Activated B cell treated with CpG ODN at 0.5 μM for 24 hours (primary cell): ENCODE measurements at places on chromosomes 2 and 18. TPM values are rescaled to one million over a fixed set of nuclear protein-coding genes. Genes with fewer than 3 reads are reported as not detected.

The AKAIN1 gene
- not detected in 2 replicates for total RNA-seq

- no peaks in the 10 kb centered on the region for H3K36me3 ChIP-seq
- peak overlapping the region; percentile 87 for H3K4me3 ChIP-seq
- H3K27me3 ChIP-seq = peaks cover 6% of the 10 kb centered on the region
- DNase-seq = peak; percentile 63
- peaks cover 33% of the 10 kb centered on the region for H3K4me1 ChIP-seq
- H3K27ac ChIP-seq = peak overlapping the region; percentile 97
Measured at GRCh38 chr18:55779691-55780585, 191.9 kb upstream of the TCF4 start.

The CTAGE1 gene
- total RNA-seq = not detected in 2 replicates

GRCh38 chr2:160387558-160388262 is 105.9 kb downstream of the RBMS1 start:
- H3K4me3 ChIP-seq = no peak overlapping the region
- H3K36me3 ChIP-seq = peaks cover 5% of the 10 kb centered on the region
- H3K27me3 ChIP-seq = no peaks in the 10 kb centered on the region
- no peak overlapping the region for H3K27ac ChIP-seq
- no peak for DNase-seq

The SLC4A5 gene
- 5.4 and 5.9 TPM in 2 replicates for total RNA-seq

The EFEMP1 gene
- not detected in 2 replicates for total RNA-seq

GRCh38 chr2:98026927-98027522 is 31.3 kb upstream of the TMEM131 start:
- DNase-seq = no peak
- no peaks in the 10 kb centered on the region for H3K27me3 ChIP-seq
- H3K36me3 ChIP-seq = no peaks in the 10 kb centered on the region
- peak overlapping the region; percentile 96 for H3K27ac ChIP-seq
- H3K4me3 ChIP-seq = peak overlapping the region; percentile 80

DNA sequence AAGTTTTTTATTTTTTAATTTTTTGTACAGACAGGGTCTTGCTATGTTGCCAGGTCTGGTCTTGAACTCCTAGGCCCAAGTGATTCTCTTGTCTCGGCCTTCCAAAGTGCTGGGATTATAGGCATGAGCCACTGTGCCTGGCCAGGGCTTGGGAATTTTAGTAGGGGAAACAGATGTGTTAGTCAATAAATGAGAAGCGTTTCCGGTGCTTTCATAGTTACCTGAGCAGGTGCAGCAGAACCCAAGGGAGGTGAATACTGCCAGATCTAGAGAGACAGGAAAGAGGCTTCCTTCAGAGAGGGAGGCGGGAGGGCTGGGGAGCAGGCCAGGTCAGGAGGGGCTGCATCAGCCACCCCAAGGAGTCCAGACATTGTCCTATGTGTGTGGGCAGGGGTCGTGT is 30.5 kb upstream of the IMPA2 start:
- no peaks in the 10 kb centered on the region for H3K27me3 ChIP-seq
- no peak for DNase-seq
- H3K4me1 ChIP-seq = peaks cover 13% of the 10 kb centered on the region
- H3K27ac ChIP-seq = no peak overlapping the region
- no peak overlapping the region for H3K4me3 ChIP-seq
- H3K36me3 ChIP-seq = no peaks in the 10 kb centered on the region

- DNase-seq = no peak
- no peaks in the 10 kb centered on the region for H3K27me3 ChIP-seq
- peak overlapping the region; percentile 76 for H3K27ac ChIP-seq
- peaks cover 18% of the 10 kb centered on the region for H3K4me1 ChIP-seq
- no peaks in the 10 kb centered on the region for H3K36me3 ChIP-seq
- H3K4me3 ChIP-seq = peak overlapping the region; percentile 52
Measured at GRCh38 chr2:233223059-233223894, 28.2 kb upstream of the ATG16L1 start.

The PIK3C3 gene
- total RNA-seq = 56.7 and 65.3 TPM in 2 replicates

The FBXO11 gene
- 77.8 and 89.1 TPM in 2 replicates for total RNA-seq

- no peak for DNase-seq
- H3K4me1 ChIP-seq = no peaks in the 10 kb centered on the region
- H3K27ac ChIP-seq = no peak overlapping the region
- no peaks in the 10 kb centered on the region for H3K27me3 ChIP-seq
- no peaks in the 10 kb centered on the region for H3K36me3 ChIP-seq
Measured at GRCh38 chr2:80396276-80396675, 91.7 kb upstream of the LRRTM1 start.

GRCh38 chr2:174554529-174555150 is 43.0 kb downstream of the WIPF1 start:
- peaks cover 33% of the 10 kb centered on the region for H3K4me1 ChIP-seq
- no peak for DNase-seq
- H3K27ac ChIP-seq = peak overlapping the region; percentile 88
- no peaks in the 10 kb centered on the region for H3K27me3 ChIP-seq
- H3K4me3 ChIP-seq = peak overlapping the region; percentile 40
- H3K36me3 ChIP-seq = peaks cover 25% of the 10 kb centered on the region

- no peaks in the 10 kb centered on the region for H3K36me3 ChIP-seq
- H3K4me1 ChIP-seq = no peaks in the 10 kb centered on the region
- H3K4me3 ChIP-seq = no peak overlapping the region
- DNase-seq = no peak
Measured at GRCh38 chr2:198852248-198852647, 605.5 kb downstream of the SATB2 start.

The FEV gene
- total RNA-seq = not detected in 2 replicates

The NCOA1 gene
- total RNA-seq = 44.9 and 49.5 TPM in 2 replicates

- no peaks in the 10 kb centered on the region for H3K36me3 ChIP-seq
- no peak overlapping the region for H3K4me3 ChIP-seq
- no peaks in the 10 kb centered on the region for H3K4me1 ChIP-seq
Measured at GRCh38 chr18:56413862-56414261, 224.5 kb downstream of the TXNL1 start.

DNA sequence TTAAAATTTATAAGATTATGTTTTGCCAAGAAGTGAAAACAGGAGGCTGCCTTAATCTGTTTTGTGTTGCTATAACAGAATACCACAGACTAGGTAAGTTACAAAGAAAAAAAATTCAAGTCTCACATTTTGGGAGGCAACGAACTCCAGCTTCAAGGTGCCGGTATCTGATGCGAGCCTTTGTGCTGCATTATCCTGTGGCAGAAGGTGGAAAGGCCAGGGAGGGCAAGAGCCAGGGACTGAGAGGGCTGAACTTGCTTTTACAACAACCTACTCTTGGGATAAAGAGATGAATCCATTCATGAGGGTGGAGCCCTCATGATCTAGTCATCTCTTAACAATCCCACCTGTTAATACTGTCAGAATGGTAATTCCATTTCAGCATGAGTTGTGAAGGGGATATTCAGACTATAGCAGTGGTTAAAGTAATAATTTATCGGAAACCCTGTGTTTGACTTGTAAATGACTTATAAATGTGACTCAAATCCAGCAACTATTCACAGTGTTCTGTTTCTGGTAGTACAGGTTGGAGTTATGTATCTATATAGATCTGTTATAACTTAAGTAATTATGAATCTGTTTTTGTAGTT is 3.7 kb downstream of the MTX2 start:
- no peak for DNase-seq
- H3K27me3 ChIP-seq = no peaks in the 10 kb centered on the region
- H3K36me3 ChIP-seq = peaks cover 9% of the 10 kb centered on the region
- no peak overlapping the region for H3K4me3 ChIP-seq
- peaks cover 29% of the 10 kb centered on the region for H3K4me1 ChIP-seq
- no peak overlapping the region for H3K27ac ChIP-seq

- H3K4me1 ChIP-seq = no peaks in the 10 kb centered on the region
- H3K27ac ChIP-seq = no peak overlapping the region
- H3K36me3 ChIP-seq = no peaks in the 10 kb centered on the region
- no peak overlapping the region for H3K4me3 ChIP-seq
- no peak for DNase-seq
- no peaks in the 10 kb centered on the region for H3K27me3 ChIP-seq
Measured at GRCh38 chr18:22536558-22536957, 118.8 kb upstream of the CTAGE1 start.

The ASAP2 gene
- total RNA-seq = not detected in 2 replicates

DNA sequence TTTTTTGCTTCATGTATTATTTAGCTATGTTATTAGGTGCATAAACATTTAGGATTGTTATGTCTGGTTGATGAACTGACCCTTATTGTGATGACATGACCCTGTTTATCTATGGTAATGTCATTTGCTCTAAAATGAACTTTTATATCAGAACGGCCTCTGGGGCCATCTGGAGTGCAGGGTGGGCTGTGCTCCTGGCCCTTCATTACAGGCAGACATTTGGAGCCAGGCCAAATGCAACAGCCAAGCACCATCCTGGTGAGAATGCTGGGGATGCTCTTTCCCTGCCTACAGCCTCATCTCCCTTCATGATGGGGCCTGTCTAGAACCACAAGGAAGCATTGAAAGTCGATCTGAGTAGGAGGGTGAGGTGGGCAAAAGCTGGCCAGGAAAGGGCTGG is 38.0 kb downstream of the HJURP start:
- no peak overlapping the region for H3K27ac ChIP-seq
- H3K4me1 ChIP-seq = no peaks in the 10 kb centered on the region
- peaks cover 20% of the 10 kb centered on the region for H3K27me3 ChIP-seq
- no peak overlapping the region for H3K4me3 ChIP-seq
- no peak for DNase-seq

DNA sequence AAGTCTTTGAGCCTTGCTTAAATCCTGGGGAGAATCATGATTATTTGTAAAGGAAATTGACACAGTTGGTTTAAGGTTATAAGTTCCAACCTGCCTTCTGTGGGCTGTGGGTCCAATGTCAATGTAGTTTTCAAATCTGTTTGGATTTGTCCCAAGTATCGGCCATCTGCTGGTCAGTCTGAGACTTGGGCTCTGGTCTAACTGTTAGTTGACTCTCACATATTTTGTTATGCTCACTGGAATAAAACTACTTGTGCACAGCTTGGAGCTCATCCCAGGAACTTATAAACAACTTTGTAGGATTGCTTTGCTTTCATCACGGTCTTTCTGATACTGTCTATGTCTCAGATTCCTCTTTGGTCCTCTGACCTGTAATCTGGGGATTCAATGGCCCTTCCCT is 1026.2 kb upstream of the ZEB2 start:
- no peak overlapping the region for H3K4me3 ChIP-seq
- no peaks in the 10 kb centered on the region for H3K4me1 ChIP-seq
- H3K27me3 ChIP-seq = no peaks in the 10 kb centered on the region
- no peaks in the 10 kb centered on the region for H3K36me3 ChIP-seq
- no peak for DNase-seq

DNA sequence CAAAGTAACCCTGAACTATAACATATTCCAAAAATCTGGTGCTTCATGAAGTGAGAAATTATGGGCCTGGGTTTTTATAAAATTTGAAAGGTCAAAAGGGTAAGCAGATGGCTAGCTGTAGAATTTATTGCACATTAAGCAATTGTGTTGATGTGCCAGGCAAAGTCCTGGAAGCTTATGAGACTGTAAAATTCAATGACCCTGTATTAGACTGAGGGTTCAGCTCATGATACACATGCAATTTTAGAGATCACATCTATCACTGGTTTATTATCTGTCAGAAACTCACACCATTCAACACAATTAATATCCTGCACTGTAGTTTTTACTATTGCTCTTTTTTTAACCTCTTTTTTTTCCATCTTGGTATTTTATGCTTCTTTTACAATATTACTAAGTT is 1162.6 kb upstream of the SLC39A10 start:
- H3K4me1 ChIP-seq = no peaks in the 10 kb centered on the region
- H3K27ac ChIP-seq = no peak overlapping the region
- no peak overlapping the region for H3K4me3 ChIP-seq
- H3K27me3 ChIP-seq = no peaks in the 10 kb centered on the region

DNA sequence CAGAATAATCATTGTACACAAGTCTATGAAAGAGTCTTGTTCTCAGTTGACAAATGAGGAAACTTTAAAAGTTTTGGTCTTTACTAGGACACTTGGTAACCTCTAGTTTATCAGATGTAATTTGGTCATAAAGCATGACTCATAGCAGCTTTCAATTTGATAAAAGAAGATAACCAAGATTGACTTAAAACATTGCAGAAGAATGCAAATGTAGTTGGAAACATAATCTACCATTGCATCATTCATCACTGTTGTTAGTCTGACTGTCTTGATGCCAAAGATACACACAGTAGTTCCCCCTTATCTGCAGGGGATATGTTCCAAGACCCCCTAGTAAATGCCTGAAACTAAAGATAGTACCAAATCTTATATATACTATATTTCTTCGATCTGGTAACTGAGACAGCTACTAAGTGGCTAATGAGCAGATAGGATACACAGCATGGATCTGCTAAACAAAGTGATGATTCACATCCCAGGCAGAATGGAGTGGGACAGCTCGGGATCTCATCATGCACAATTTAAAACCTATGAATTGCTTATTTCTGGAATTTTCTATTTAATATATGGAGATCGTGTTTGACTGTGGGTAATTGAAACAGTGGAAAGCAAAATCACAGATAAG is 131.4 kb upstream of the CCDC68 start:
- peaks cover 64% of the 10 kb centered on the region for H3K4me1 ChIP-seq
- DNase-seq = no peak

The ANKRD53 gene
- 0.71 and 2.5 TPM in 2 replicates for total RNA-seq

The ADAM17 gene
- 34.3 and 39.5 TPM in 2 replicates for total RNA-seq

DNA sequence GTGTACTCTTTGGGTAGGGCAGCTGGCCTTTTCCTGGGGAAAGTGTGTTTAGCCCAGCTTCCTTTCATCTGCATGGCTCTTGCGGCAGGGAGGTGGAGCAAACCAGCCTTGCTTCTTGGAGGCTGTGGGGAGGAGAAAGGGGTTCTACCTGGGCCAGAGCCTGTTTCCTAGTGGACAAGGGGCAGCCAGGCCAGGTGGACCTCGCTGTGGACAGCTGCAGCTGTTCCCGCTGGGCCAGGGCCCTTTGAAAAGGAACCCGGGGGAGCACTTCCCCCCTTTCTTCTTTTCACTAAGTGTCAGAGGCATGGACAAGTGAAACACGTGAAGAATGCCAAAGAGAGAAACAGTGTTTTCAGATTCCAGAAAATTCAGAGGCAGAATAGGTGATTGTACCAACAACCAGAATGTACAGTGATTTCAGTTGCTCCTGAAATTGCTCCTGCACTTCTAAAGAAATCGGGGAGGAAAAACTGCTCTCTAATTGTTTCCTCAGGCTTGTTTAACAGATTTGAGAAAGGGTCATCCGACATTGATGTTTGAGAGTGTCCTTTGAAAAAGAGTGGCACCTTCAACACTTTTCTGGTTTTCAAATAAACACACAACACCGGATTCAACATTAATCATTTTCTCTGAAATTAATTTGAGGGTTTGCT is 3.9 kb downstream of the GLI2 start:
- H3K4me1 ChIP-seq = peaks cover 5% of the 10 kb centered on the region
- peaks cover 58% of the 10 kb centered on the region for H3K27me3 ChIP-seq
- no peak overlapping the region for H3K27ac ChIP-seq
- DNase-seq = no peak
- H3K36me3 ChIP-seq = no peaks in the 10 kb centered on the region

The LRRC30 gene
- total RNA-seq = not detected in 2 replicates

DNA sequence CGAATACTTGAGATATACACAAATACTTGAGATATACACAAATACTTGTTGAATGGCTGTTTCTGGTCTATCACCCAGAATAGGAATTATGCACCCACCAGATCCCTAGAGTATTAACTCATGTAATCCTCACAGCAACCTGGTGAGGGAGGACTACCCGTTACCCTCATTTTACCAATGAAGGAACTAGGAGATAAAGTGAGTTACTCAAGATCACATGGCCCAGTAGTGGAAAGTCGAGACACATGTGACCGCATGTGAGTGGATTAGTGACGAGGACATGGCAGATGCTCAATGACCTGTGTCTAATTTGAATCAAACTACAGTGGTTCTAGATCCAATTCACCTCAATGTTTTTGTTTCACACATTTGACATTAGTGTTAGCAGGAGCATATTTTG is 2.4 kb downstream of the MOGAT1 start:
- no peak overlapping the region for H3K27ac ChIP-seq
- H3K4me1 ChIP-seq = peaks cover 13% of the 10 kb centered on the region
- H3K4me3 ChIP-seq = no peak overlapping the region
- DNase-seq = no peak

- no peak for DNase-seq
- H3K27ac ChIP-seq = no peak overlapping the region
- peaks cover 49% of the 10 kb centered on the region for H3K4me1 ChIP-seq
- H3K36me3 ChIP-seq = no peaks in the 10 kb centered on the region
- no peaks in the 10 kb centered on the region for H3K27me3 ChIP-seq
Measured at GRCh38 chr18:55504808-55505207, 83.2 kb downstream of the TCF4 start.
